Stimulated activated CD4-positive, alpha-beta T cell treated with anti-CD3 and anti-CD28 coated beads, Interleukin-1b, Interleukin-23, amount 100 ng/mL, for 1 hour (primary cell): ENCODE measurements at places on chromosomes 2 and 18.
A peak's percentile ranks its signal among the peaks of the same experiment; 100 is the strongest.

- no peak for DNase-seq
Measured at GRCh38 chr2:6654279-6654678, 211.4 kb downstream of the CMPK2 start.

GRCh38 chr18:8745355-8746014 is 40.1 kb downstream of the MTCL1 start:
- DNase-seq, result no peak

GRCh38 chr18:13612196-13612997 is 114.0 kb downstream of the FAM210A start:
- DNase-seq, result peak; percentile 42

DNA sequence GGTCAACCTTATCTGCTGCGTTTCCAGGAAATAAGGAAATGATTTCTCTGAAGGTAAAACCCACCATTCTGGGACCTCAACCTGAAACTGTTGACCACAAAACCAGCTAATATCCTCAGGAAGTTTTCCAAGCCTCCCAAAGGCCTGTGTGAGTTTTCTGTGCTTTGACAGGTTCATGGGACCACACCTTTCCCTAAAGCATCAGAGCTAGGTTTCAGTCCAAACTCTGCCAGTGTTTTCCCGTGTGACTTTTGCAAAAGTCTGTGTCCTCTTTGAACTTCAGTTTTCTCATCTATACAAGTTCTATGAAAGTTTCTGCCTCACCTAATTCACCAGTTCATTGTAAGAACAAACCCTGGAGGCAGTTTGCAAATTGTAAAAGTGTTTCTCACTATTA is 39.8 kb downstream of the VSNL1 start:
- no peak for DNase-seq

DNA sequence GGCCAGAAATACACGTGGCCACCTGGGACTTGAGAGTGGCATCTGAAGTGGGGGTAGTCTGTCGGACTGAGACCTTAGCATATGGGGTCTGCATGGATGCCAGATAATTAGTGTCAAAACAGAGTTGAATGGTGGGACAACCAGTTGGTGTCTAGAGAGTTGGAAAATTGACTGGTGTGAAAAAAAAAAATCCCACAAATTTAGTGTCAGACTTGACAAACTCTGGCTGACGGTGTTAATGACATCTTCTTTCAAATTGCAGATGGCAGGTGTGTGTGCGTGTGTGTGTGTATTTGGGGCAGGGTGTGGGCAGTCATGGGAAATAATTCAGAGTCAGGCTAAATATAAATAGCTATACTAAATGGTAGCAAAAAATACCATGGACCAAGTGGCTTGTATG is 365.4 kb upstream of the RGPD4 start:
- DNase-seq, result no peak
